ENCODE measurements at places on chromosomes 1 and 21.

GRCh38 chr1:152096931-152097330, 8.1 kb upstream of the TCHHL1 start:
- DNase-seq: no peak

DNA sequence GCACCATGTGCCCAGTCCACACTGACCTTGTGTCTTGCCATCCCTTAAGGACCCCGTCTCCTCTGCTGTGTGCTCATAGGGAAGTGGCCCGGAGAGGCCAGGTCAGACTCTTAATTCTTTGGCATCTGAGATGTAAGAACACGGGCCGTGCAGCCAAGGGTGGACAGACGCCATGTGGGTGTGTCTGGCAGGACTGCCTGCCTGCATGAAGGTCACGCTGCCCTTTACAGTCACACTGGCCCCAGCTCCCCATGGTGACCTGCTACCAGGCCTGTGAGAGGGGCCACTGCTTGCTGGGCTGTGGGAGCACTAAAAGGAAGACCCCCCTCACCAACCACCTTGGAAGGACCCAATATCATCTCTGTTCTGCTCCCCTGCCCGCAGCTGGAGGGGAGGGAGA, 17.7 kb downstream of the DHRS3 start:
- DNase-seq: no peak

DNA sequence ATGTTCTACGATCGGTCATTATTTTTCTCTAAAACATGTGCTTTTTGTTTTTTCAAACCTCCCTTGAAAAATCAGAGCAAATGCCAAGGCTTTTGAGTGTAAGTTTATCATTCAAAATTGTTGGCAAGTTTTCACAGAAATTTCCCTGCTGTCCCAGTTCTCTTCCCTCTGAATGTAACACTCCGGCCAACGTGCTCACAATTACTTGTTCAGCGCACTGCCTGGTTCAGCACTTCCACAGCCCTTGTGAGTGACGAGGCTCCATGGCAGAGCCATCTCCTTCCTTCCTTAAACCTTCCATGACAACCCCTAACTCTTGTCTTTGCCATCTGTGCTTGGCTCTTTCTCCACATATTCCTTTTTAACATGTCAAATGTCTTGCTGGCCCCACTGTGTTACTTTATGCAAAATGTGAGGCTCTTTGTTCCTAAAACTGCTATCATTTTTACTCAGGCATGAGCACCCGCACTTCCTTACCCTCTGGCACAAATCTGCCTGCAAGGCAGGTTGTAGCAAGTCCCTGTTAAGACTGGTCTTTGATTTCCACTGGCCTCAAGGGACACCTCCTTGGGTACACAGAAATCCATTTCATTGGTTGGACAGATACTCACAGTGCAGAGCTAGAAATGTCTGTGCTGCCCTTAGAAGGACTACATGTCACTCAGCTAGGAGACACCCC, 142.8 kb downstream of the HUNK start:
- no peak for DNase-seq

DNA sequence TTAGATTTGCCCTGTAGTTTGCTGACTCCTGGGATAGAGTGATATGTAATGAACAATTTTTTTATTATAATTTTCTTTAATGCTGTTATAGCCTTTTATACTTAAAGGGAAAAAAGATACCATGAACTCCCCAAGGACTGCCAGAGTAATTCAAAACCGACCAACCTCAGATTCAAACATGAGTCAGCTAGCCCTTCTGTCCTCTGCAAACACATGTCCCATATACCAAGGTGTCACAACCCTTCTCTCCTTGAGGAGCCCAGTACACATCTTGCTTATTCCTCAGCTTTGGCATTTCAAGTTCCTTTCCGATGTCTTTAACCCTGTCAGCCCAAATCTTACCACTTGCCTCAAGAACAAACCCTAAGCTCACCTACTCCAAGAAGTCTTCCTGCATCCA, 184.9 kb downstream of the KCNH1 start:
- no peak for DNase-seq

DNA sequence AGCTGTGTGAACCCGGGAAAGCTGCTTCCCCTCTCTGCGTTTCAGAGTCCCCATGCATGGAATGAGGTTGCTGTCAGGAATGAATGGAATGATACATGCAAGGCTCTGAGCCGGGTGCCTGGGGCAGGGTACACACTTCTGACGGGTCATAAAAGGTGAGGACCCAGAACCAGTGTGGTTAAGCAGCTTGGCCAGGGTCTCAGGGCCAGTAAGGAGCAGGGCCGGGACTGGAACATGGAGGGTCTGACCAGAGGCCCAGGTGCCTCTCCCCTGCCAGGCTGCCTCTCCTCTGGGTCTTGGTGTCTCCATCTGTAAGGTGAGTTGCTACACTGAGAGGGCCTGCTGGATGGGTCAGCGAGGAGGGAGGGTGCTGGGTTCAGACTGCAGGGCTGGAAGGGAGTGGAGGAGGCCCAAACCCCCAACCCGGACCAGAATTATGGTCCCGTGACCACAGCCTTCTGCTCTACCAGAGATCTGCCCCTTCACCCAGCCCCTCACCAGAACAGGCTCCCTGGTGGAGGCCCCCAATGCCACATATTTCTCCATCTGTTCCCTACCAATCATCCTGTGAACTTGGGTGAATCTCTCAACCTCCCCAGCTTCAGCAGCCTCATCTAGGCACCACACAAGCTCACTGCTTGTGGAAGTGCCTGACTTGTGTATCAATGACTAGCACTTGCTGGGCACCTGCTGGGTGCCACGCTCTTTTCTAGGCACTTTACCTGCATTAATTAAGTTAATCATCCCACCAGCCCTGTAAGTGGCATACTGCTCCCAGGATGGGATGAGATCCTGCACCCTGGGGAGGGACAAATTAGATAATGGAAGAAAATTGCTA, 16.2 kb upstream of the LRP8 start:
- no peak for DNase-seq

DNA sequence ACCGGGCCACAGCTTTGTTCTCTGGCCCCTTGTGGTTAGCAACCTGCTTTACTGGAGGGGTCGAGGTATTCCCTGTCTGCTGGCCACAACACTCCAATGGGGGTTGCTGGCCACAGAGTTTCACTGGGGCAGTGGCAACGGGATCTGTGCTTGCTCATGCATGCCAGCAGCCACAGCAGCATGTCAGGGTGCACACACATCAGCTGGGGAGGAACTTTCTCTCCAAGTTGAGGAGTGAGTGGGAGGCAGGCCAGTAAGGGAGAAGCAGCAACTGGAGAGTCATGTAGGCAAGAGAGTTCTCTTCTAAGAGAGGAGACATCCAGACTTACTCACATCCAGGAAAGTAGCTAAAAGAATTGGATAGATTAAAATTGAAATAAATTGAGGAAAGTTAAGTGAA, 38.0 kb downstream of the SAMD13 start:
- no peak for DNase-seq

- DNase-seq: no peak
Observed at GRCh38 chr1:227343206-227343605, 24.9 kb upstream of the CDC42BPA start.

- DNase-seq: no peak
Observed at GRCh38 chr1:246052603-246053002, 454.5 kb downstream of the SMYD3 start.

DNA sequence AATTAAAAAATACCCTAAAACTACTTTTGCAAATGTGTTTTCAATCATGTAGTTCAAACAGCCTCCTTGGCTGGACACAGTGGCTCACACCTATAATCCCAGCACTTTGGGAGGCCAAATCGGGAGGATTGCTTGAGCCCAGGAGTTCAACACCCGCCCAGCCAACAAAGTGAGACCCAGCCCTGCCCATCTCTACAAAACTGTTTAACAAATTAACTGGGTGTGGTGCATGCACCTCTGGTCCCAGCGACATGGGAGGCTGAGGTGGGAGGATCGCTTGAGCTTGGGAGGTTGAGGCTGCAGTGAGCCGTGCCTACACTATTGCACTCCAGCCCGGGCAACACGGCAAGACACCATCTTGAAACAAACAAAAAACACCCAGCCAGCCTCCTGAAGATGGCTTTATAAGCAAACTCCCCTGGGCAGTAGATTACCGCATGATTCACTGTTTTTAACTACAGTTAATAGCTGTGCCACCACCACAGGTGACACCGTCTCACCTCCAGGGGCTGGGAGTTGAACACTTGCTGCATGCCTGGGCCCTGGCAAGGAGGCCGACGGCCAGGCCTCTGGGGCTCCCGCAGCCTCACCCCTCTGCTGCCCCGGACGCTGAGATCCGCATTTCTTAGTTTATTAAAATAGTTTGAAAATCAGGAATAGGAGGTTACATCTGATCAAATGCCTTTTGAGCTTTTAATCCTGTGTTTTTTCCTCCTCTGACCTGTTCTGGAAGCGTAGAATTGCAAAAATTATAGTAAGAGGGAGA, 16.2 kb downstream of the PTTG1IP start:
- DNase-seq: no peak

DNA sequence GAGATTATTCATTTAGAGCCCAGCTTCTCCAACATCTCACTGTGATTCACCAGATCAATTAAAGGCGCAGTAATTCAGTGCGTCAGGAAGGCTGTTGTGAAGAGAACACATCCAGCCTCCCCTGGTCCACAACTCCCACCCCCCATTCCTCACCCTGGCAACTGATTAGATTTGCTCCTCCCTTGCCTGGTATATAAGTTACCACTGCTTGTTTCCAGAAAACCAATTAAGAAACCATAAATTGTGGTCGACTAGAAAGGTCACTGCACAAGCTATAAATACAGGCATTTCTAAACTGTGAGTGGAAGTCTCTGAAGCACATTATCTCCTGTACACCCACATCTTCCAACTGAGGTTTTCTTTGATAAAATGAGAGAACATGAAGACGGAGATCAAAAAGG, 41.9 kb downstream of the FAM163A start:
- no peak for DNase-seq

DNA sequence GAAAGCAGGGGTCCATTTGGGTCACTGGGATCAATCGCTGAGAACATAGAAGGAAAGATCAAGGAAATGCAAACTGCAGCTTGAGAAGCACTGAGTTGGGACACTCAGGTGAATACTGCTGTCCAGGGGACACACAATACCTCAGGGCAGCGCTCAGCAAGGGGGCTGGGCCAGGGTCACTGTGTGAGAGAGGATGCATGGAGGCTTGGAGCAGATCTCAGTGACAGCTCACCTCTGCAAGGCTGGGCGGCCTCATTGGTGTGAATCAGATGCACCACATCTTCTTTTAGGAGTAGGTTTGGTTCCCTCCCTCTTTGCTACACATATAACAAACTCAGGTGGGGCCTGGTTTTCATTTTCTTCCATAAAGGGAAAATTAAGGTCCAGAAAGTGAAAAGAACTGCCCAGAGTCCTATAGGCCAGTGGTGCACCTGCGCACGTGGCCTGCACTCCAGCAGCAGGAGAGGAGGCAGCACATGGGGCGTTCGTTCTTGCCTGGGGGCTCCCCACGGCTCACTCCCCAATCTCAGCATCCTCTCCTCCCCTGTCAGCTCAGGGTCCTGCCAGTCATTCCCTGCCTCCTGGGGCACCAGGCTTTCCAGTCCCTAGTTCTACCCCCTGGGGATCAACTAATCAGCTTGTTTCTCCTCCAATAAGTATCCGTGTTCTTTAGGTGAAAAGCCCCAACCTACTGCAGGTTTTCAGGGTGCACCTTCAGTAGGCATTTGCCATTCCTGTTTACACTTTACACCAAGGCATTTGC, 1.5 kb downstream of the A3GALT2 start:
- DNase-seq: no peak

DNA sequence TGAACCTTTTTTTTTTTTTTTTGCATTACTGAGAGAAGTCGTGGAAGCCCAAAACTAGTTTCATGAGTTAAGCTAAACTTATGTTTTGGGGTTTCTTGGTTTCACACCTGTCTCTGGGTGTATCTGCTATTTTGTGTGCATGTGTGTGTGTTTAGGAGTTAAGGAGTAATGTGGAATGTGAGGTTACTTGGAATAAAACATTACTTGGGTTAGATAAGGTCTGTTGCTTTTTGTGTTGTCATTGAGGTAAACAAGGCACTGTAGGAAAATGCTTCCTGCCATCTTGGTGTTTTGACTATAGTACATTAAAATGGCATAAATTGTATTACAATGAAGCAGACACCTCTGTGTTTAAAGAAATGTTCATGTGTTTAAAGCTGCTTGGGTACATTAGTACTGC, 2.9 kb downstream of the TENT5C start:
- DNase-seq: no peak

DNA sequence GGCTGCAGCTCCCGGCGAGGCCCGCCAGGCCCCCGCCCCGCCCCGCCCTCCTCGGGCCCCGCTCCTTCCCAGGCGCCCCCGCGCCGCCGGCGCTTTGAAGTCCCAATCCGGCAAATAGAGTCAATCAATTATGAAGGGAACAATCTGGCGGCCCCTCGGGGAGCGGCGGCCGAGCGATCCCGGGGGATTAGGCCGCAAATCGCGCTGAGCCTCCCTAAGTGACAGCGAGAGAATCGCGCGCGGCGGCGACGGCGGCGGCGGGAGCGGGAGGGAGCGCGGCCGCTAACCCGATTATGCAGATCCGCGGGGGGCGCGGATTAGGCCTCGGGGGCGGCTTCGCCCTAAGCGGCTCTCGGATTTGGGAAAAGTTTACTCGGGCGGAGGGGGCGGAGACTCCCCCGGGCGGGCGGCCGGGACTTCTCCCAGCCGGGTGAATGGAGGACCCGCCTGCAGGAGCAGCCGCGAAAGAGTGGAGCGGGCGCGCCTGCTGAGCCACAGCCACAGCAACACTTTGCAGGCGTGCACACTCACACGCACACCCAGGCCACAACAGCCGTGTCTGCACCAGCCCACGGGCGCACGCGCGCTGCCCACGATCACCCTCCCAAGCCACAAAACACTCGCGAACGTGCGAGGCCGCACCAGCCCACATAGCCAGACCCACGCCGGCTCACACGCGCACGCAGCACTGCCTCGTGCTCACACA, 23.0 kb upstream of the DMBX1 start:
- no peak for DNase-seq

DNA sequence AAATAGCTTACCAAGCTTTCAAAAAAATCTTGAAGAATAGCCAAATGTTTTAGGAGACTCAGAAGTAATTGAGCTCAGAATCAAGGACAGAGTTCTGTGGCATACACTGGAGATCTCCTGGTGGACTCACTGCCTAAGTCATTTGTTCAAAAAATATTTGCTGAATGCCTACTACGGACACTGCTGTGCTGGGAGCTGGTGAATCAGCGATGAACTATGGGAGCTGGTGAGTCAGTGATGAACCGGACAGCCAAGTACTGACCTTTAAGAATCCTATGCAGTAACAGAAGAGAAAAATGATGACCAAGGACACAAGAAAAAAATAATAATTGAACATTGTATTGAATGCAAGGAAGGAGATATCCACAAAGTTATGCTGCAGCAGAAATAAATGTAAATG, 717.9 kb upstream of the CXADR start:
- DNase-seq: no peak

GRCh38 chr1:235997931-235998330, 67.0 kb downstream of the NID1 start:
- DNase-seq: no peak

Measured in stimulated activated CD8-positive, alpha-beta memory T cell treated with anti-CD3 and anti-CD28 coated beads, Interleukin-2, amount 100 ng/mL, for 48 hours (primary cell).